ENCODE measurements at places on chromosomes 6 and 20. TPM values are rescaled to one million over a fixed set of nuclear protein-coding genes. Genes with fewer than 3 reads are reported as not detected.

Gene LAMA4
- 157 TPM for polyA plus RNA-seq

DNA sequence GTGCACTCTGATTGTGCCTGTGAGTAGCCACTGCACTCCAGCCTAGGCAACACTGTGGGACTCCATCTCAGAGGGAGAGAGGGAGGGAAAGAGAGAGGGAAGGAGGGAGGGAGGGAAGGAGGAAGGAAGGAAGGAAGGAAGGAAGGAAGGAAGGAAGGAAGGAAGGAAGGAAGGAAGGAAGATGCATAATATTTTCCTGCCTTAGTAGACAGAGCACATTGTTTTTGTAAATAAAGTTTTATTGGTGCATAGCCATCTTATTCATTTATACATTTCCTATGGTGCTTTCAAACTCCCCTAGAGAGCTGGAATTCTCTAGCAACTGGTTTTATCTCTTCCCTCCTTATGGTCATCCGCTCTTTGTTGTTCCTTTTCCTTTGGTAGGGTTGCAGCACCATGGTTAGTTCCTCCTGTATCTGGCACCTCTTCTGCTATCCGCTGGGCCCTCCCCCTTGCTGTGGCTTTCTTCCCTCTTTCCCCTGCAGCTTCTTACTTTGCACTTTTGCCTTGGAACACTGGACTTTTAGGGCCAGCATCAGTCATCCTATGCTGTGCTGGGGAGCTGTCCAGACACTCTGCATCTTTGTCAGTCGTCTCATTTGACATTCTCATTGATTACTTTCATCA lies 20.2 kb downstream of the GPR6 start:
- peak; percentile 0 for DNase-seq

GRCh38 chr6:51511081-51511480 lies 576.3 kb downstream of the PKHD1 start:
- DNase-seq = no peak

- DNase-seq = no peak
Observed at GRCh38 chr6:169083508-169083874, 170.2 kb downstream of the THBS2 start.

- no peak for DNase-seq
Observed at GRCh38 chr6:165060720-165061119, 248.7 kb downstream of the C6orf118 start.

- no peak for DNase-seq
Observed at GRCh38 chr6:155943635-155944034, 488.0 kb upstream of the NOX3 start.

Gene WFDC9
- not detected for polyA plus RNA-seq

Gene TIAM2
- 13.6 TPM for polyA plus RNA-seq

Gene PDYN
- not detected for polyA plus RNA-seq

- DNase-seq = peak; percentile 47
Observed at GRCh38 chr20:37670351-37670791, 23.5 kb upstream of the CTNNBL1 start.

DNA sequence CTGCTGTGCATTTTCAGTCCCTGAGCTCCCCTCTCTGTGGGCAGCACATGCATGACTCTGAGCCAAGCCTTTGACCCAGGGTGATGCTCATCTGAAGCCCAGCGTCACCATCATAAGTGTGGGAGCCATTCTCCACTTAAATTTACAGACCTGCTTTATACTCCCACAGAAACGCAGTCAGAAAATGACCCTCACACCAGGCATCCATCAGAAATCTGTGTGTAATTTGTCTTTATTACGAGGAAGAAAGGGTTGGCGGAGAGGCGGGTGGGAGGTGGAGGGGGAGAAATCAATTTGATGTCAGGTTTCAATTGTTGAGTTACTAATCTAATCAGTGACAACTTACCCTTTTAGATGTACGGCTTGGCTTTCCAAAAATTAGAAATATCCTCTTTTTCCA lies 353.6 kb downstream of the MAFB start:
- no peak for DNase-seq

DNA sequence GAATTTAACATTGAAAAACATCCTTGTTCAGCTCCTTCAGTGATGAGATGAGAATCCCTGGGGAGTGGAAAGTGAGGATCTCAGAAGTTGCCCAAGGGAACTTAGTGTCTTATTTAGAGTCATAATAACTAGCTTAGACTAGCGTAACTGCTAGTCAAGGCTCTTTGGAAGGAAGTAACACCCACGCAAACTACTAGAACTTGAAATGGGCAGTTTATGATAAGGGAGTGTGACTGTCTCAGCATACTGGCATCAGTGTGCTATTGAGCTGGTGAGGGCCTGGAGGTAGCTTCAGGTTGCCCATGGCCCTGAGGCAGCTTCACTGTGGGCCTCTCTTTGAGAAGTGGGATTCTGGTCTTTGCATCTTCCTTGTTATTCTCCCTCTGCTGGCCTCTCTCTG lies 40.1 kb downstream of the SLX4IP start:
- DNase-seq = no peak

- no peak for DNase-seq
Observed at GRCh38 chr20:1107176-1107575, 11.2 kb upstream of the PSMF1 start.

Gene ULBP3
- polyA plus RNA-seq = 1.6 TPM

DNA sequence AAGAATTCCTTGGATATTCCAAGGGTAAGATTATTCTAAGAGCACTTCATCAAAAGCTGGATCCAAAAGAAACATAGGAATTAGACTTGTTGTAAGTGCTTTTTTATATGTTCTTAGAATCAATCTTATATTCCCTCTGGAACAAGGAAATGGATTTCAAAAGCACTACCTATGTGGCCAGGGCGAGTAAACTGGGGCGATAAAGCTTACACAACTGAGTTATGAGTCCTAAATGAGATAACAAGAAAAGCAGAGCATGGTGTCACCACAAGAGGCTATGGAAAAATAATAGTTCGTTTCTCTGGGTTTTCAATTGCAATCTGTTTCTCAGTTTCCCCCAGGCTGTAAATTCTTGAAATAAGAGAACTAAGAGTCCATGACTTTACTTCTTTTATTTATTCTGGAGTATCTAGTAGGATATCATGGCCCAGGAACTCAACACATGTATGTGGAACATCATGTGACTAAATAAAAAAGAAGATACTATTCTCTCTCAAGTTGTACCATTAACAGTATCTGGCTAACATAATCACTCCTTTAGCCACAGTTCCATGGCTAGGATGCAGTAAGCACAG lies 51.5 kb downstream of the NUDT3 start:
- no peak for DNase-seq

All from hindlimb muscle (tissue), 1 donor.